CD4-positive, alpha-beta T cell treated with Interleukin-6 at 100 ng/mL for 8 hours (primary cell): ENCODE measurements at places on chromosomes 3 and 15.

- no peak for DNase-seq
Observed at GRCh38 chr15:73935547-73935946, 9.3 kb downstream of the LOXL1 start.

DNA sequence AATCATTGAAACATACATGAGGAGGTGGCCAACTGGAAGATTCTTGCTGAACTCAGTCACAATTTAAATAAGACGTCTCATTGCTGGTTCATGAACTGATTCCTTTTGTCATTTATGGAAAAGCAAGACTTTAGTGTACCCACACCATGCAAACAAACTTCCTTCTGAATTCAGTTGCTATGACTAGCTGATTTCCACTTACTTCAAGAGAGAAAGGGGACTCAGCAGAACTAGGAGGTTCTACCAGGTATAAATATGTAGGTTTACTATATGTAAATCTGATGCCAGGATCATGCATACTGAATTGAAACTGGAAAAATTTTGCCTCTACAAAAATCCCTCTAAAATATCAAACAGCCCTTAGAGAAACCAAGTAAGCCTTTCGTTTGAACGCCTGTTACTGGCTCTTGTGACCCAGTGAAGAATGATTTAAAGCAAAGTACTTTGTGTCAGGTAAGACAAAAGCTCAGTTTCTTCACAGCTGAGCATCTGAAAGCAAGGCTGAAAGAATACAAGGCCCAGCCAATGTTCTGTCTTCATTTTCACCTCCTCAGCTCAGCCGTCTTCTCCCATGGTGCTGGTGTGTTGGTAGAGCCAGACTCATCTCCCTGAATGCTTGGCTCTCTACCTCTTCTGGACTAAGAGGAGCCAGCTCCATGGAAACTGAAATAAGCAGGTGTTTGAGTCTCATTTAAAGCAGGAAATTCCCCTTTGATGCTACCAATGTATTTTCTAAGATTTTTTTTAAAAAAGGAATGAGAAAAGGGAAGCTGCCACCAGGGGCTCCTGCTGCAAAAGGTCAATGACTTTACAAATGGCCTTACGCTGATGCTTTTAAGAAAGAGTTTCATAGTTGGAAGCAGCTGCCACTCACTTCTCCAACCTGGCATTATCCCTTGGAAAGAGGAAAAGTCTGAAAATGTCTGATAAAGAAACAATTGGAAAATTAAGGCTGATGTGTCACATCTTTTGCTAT, 301.6 kb downstream of the EFHB start:
- no peak for DNase-seq

DNA sequence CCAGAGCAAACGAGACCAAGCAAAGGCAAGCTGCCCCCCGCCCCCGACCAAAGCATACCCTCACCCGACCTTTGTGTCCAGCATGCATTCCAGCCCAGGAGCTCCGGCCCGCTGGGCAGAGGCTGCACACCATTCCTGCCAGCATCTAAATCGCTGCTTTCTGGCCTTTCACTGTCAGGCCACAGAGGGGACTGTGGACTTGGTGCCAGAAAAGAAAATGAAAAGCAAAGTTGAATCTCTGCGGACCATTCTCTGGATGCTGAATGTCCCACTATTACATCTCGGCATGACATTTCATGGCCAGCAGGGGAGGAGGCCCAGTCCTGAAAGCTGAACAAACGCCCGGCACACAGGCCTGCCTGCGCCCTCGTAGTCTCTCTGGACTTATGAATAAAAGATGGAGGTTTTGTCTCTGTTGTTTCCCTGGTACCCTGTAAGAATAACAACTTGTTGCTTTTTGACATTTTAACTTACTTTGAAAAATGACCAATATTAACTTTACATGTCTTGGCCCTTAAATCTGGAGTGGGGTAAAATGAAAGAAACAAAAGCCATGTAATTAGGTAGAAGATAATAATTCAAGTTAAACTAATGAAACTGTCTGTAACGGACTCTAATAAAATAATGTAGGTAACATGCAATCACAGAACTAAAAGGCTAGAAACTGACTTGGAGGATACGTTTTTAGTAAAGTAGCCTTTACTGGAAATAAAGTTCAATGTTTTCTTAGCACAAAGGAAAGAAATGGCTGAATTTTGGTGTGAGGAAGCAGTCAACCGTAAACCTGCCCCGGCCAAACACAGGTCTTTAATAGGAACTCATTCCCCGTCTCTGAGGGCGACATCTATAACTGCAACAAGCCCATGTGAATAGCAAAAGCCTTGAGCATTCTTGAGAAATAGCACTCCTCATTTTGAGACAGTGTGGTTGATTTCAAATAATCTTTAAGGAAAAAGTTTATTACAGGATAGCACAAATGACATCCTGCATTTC, 12.7 kb downstream of the IL17RD start:
- no peak for DNase-seq

GRCh38 chr15:75662823-75663519, 15.3 kb downstream of the SNX33 start:
- DNase-seq = no peak

GRCh38 chr15:45148076-45149059, 18.6 kb downstream of the DUOX1 start:
- no peak for DNase-seq

DNA sequence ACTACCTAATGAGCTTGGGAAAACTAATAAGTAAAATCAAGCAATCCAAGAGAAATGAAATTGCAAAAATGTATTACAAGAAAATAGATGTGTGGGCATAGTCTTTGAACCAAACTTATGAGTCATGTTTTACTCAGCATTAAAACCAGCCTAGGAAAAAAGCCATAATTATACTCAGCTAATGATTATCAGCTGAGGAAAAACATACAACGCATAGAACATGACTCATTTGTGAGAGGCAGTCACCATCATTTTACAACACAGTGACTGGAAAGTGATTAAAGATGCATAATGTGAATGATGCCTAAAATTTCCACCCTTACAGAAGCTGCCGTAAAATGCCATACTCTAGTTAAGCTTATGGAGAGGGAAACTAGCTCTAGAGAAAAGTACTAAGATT, 238.0 kb upstream of the EOMES start:
- DNase-seq = no peak

- DNase-seq = no peak
Observed at GRCh38 chr3:129622933-129623332, 16.5 kb upstream of the PLXND1 start.

DNA sequence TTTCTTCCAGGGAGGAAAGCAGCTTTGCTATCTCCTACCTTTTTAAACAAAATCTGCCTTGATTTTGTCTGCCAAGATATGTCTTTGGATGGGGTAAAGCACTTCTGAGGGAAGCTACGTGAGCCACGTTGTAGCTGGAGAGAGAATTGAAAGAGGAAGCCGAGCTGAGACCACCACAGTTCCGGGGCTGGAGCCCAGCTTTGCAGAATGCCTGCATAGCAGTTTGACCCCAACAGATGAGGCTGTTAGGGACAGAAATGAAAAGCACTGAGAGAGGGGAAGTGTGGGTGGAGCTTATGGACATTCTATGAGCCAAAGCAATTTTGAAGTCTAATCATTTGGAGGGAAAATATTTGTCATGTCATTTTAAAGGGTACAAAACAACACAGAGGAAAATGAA, 45.4 kb downstream of the LIPC start:
- DNase-seq = no peak

DNA sequence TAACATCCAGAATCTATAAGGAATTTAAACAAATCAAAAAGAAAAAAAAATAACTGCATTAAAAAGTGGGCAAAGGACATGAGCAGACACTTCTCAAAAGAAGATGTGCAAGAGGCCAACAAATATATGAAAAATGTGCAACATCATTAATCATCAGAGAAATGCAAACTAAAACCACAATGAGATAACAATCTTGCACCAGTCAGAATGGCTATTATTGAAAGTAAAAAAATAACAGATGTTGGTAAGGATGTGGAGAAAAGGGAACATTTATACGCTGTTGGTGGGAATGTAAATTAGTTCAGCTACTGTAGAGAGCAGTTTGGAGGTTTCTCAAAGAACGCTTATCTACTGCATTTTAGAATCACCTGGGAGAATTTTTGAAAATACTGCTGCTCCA, 186.1 kb downstream of the OTOL1 start:
- DNase-seq = no peak

DNA sequence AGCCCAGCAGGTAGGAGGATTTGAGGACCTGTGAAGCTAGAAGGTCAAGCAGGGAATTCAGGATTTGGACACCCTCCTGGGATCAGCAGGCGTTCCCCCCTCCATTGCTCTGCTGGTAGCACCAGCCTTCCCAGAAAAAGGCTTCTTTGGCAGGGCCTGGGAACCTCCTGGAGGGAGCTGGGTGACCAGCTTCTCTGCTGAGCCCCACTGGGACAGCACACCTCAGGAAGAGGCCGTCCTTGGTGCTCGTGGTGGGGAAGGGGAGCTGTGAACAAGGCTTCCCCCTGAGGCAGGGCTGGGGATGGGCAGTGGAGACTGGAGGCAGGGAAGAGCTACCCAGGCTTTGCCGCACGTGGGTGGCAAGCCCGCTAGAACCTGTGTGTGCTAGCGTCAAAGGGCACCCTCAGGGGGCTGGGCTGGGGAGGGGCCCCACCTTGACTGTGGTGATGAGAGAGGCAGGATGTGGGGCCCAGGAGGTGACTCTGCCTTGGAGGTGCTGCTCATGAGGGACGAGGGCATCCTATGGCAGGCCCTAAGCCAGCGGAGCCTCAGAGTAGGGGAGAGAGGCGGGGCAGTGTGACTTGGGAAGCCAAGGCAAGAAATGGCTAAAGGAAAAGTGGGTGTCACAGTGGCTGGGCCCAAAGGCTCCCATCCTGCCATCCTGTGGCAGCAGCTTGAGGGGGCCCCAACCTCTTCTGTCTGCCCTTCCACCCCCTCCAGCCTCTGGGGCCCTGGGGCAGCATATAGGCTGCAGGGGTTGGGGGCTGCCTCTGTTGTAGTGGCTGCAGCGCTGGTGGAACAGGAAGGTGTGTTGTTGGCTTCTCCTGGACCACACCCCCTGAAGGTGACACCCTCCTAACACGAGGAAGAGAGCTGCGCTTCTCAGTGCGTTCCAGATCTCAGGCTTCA, 20.7 kb downstream of the KLF13 start:
- peak; percentile 88 for DNase-seq

- no peak for DNase-seq
Observed at GRCh38 chr3:17195192-17195611, 310.4 kb downstream of the PLCL2 start.

GRCh38 chr3:52331091-52331490, 15.0 kb downstream of the DNAH1 start:
- DNase-seq = no peak

- DNase-seq = no peak
Observed at GRCh38 chr15:63340353-63340752, 41.3 kb downstream of the CA12 start.

DNA sequence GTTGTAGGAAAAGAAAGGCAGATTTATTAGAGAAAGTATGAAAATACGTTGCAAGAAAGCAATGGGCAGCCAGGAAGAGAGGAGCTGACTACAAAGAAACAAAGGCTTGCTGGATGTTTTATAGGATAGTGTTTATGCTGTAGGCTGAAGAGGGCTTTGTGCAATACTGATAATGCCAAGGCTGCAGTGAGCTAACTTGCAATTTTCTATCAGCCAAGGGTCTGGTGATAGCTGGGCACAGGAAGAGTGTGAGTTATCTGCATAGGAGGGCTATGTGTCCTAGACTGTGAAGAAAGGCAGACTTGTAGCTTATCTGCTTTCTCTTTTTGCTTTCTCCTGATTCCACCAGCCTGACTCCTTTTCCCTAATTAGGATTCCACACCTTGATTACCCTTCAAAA, 51.3 kb upstream of the OSBPL11 start:
- DNase-seq = no peak

DNA sequence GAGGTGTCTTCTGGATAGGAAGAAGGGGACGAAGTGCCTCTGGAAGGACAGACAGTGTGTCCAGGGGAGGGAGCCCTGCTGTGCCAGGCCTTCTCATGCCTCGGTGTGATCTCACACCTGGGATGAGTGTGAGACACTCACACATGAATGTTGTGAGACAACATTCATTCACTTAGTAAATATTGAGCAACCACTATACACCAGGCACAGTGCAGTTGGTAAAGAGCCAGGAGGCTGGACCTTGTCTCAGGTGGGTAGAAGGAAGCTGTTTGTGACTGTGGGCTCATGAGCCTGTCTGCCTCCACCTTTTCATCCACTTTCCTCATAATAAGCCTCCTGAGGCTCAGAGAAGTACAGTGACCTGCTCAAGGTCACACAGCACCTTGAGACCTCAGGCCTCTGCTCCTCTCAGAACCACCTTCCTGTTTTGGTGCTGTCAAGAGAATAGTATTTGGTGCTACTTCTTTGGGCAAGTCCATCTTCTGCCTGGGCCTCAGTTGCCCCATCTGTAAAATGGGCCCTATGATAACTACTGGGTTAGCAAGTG, 20.9 kb downstream of the SLC6A6 start:
- DNase-seq = no peak

DNA sequence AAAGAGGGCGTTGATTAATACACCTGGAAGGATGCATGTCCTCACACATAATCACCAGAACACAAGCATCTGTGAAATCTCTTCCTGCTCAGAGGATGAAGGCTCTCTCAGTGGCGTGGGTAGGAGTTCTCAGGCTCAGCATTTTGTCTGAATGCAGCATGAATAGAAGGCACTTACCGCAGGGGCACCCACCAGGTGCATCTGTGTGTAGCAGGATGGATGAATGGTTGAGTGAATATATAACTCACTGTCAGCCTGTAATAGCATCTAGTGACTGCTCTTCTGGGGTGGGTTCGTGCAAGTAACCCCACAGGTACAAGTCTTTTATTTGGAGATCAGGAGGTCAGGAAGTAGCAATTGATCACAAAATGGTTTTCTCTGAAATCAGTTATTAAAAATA, 143.0 kb downstream of the SQOR start:
- DNase-seq = no peak

- no peak for DNase-seq
Observed at GRCh38 chr3:69386556-69387385, 883 bp upstream of the FRMD4B start.

DNA sequence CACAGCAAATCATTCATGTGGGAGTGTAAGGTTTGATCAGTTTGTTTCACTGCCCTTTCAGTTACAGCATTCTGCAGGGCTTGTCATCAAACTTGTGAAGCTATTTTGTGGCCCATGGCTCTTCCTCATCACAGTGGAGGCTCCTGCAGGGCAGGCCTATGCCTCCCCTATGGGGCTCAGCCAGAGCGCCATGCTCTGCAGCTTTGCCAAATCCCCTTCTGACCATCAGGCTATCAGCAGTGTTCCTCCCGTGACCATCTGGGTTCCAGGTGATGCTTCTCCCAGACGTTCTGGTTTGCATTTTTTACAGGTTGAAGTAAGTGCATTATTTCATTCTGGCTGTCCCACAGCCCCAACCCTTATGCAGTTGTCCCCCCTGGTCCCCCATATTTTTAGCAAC, 28.1 kb upstream of the REC114 start:
- no peak for DNase-seq

DNA sequence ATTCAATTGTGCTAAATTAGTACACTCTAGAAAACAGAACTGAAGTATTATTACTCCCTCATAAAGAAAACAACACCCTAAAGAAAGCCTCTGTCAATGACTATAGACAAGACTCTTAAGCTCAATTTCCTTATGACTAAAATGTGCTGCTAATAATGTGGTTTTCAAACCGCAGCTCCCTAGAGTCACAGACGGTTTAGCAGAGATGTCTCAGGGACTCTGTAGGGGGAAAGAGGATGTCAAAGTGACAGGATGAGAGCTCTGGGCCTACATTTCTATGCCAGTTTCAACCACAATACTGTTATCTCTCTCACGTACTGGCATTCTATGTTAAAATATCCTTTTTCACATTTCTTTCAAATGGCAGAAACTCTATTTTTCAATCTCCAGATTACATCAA, 37.6 kb upstream of the WDR49 start:
- peak; percentile 43 for DNase-seq

- DNase-seq = no peak
Observed at GRCh38 chr3:194995334-194995733, 275.6 kb downstream of the XXYLT1 start.

- no peak for DNase-seq
Observed at GRCh38 chr3:124860599-124860998, 26.6 kb downstream of the ITGB5 start.
